ENCODE measurements at places on chromosomes 4 and X.

DNA sequence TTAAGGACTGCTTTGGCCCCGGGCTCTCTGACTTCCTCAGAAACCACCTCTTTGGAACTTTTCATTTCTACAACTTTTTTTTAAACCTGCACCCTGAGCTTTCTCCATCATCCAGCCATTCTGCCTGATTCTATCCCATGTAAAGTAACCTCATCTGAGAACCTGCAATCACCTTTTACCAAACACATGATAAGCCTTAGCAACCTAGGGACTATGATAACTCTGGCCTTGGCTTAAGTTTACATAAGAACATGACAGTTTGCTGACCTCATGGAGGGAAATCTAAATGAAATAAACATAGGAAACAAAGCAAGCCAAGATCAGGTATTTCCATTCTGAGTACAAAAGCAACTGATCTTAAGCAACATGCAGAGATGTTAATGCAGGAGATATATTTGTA, 15.7 kb upstream of the TMEM150C start:
- no peak for DNase-seq

DNA sequence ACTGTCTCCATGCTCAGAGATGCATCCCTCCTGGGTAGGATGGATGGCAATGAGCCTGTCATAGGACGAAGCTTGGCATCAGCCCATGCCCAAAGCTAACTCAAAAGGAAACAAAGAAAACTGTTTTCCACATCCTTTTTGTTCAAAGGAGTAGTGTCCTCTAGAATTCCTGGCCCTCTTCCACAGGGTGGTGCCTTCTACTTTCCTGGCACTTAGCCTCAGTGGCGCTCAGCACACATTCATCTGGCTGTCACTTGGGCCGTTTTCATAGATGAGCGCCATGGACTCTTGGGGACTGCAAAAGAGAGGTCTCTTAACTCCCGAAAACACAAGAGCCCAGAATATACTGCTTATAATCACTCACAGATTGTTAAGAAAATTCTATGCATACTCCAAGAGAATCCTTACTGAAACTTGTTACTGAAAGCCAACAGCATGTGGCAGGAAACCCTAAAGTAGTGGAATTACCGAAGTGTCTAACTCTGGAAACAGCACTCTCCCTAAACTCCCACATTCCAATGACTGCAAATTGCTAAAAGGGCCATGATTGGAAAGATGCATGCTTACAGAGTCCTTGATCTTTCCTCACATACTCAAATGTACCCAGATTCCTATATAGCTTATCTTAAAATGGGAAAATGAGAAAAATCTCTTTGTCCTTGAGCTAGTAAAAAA, 110.0 kb downstream of the HS6ST2 start:
- DNase-seq, result no peak

DNA sequence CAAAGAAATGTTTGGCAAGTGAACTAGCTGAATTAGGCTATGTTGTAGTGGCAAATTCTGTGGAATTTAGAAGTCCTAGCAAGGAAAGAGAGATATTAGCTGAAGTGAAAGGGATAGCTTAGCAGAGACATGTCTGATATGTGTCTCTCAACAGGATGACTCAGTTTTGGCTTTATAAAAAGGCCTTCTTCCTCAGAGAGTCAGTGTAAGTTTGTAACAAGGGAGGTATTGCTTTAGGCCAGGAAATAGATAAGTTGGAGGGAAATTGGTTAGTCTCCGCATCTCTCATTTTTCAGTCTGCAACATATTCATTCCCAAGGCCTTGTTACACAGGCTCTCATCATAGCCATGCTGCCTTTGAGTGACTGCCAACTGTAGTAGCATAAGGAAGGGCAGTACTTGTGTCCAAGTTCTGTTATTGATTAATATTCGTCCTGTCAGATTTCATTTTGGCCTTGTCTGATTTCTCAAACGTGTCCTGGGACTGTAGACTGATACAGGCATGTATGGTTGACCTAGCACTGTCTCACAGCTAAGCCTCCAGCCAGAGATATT, 4.0 kb downstream of the TMEM164 start:
- no peak for DNase-seq

DNA sequence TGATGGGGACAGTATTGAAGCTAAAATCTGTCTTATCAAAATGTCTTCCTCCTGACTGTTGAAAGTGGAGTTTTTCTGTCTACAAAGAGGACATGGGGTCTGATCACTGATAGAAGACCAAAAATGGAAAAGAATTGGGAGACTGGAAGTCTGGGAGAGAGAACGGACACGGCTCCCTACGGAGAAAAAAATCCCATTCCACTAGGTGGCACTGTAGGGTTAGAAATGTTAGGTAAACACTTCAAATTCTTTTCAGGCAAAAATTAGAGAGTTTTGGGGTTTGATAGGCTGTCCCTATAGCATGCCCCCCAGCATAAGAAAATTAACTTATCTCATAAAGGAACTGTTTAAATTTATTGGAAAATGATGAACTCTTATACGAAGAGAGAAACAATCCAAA, 200.5 kb downstream of the FAM133A start:
- peak; percentile 25 for DNase-seq

DNA sequence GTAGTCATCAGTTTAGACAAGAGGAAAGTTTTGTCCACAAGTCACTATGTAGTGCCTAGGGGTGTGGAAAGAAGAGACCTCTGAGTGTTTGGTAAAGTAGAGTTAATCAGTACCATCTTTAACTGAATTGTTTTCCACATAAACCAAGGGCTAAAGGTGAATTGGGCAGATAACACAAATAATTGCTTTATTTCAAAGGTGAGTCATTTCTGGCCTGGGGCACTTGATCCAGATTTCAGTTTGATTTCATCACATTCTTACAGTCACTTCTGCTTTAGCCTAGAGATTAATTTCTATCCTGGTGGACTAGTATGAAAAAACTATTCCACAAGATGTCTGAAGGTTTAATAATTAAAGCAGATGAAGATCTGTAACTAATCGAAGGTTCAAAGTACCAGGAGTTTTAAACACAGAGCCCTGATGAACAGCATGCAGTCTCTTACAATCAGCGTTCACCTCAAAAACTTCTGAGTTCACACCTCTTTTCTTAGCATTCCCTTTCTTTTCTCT, 74.5 kb upstream of the BOD1L1 start:
- DNase-seq, result no peak

DNA sequence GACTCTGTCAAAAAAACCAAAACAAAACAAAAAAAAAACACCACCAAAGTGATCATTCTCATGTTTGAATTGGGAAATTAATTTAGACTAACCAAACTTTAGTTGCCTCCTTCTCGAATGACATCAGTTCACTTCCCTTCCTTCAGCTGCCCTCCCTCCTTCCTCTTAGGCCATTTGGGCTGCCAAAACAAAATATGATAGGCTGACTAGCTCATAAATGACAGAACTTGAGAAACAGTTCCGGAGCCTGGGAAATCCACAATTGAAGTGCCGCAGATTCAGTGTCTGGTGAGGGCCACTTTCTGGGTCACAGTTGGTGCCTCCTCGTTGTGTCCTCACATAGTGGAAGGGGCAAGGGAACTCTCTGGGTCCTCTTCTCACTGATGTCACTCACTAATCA, 16.1 kb upstream of the WAS start:
- no peak for DNase-seq

GRCh38 chrX:71067712-71068043, 456 bp downstream of the SNX12 start:
- DNase-seq, result no peak

DNA sequence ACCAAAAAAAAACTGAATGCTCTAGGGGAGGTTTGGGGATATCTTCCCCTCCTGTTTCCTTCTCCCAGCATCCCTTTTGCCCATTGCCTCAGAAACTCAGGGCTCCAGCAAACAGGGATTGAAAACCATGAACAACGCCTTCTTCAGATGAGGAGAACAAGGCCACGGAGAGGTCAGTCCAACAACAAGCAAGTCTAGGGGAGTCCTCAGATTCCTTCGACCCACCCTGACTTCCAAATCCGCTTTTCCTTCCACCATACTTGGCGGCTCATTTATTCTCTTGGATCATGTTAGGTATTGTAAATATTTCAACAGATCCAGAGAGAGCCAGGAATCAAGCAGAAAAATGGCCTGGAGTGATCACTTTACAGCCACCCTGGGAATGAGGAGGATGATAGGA, 21.9 kb downstream of the REELD1 start:
- DNase-seq, result no peak

- DNase-seq, result peak; percentile 18
Measured at GRCh38 chr4:2141022-2141761, 82.1 kb downstream of the NAT8L start.

DNA sequence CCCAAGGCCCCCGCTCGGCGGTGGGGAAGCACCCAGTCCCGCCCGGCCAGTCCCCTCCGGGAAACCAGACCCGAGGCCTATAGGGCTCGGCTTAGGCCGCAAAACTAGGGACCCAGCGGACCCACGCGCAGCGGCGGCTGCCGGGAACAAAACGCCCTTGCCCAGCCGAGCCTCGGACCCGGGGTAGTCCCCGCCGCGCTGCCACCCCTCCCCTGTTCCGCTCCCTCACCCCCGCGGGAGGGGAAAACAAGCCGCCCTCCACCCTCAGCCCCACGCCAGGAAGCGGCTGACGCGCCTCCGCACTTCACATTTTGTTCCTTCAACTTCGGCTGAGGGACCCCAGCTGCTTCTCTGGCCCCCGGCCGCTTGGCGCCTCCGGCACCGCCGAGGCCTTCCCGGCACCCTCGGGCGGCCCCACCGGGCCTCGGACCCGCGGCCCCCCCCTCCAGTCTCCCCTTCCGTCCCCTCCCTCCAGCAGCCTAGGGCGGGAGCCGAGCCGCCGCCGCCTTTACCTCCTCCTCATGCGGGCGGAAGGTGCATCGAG, 694 bp downstream of the PDS5A start:
- DNase-seq, result peak; percentile 4

DNA sequence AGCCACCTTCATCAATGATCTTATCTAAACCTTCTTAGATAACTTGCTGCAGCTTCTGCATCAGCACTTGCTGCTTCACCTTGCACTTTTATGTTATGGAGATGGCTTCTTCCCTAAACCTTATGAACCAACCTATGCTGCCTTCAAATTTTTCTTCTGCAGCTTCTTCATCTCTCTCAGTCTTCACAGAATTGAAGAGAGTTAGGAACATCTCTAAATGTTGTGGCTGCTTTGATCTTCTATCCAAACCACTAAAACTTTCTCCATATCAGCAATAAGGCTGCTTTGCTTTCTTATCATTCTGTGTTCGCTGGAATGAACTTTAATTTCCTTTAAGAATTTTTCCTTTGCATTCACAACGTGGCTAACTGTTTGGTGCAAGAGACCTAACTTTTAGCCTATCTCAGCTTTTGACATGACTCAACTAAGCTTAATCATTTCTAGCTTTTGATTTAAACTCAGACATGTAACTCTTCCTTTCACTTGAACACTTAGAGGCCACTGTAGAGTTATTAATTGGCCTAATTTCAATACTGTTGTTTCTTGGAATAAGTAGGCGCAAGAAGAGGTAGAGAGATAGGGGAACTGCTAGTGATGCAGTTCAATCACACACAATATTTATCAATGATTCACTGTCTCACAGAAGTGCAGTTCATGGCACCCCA, 36.1 kb upstream of the CORIN start:
- no peak for DNase-seq

DNA sequence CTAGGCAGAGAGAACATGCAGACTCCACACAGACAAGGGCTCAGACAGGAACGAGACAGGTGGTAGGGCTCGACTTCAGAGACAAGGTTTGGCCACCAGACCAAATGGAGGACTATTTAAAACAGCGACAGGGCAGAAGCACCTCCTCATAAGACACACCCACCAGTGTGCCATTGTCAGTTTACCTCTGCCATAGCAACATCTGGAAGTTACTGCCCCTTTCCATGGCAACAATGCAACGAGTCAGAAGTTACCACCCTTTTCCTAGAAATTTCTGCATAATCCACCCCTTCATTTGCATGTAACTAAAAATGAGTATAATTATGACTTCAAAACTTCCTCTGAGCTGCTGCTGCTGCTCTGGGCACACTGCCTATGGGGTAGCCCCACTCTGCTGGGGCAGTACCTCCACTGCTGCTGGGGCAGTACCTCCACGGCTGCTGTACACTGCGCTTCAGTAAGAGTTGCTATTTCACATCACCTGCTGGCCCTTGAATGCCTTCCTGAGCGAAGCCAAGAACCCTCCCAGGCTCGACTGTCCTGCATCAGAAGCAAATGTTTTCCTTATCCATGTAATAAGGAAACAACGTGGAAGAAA, 2222.3 kb upstream of the AGA start:
- no peak for DNase-seq

GRCh38 chrX:29466456-29466855, 748.9 kb upstream of the MAGEB2 start:
- DNase-seq, result no peak

DNA sequence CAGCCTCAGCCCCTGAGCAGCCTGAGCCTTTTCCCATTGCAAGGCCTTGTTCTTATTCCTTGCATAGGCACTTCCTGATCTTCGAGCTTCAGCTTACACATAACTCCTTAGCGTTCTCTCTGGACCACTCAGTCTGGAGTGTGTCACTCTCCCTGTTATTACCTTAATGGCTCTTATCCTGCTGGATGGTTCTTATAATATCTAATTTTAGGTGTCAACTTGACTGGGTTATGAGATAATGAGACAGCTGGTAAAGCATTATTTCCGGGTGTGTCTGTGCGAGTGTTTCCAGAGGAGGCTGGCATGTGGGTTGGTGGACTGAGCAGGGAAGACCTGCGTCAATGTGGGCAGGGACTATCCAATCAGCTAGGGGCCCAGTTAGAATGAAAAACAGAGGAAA, 75.7 kb downstream of the HAUS3 start:
- no peak for DNase-seq

GRCh38 chrX:133923548-133923947, 61.8 kb downstream of the GPC3 start:
- DNase-seq, result no peak

DNA sequence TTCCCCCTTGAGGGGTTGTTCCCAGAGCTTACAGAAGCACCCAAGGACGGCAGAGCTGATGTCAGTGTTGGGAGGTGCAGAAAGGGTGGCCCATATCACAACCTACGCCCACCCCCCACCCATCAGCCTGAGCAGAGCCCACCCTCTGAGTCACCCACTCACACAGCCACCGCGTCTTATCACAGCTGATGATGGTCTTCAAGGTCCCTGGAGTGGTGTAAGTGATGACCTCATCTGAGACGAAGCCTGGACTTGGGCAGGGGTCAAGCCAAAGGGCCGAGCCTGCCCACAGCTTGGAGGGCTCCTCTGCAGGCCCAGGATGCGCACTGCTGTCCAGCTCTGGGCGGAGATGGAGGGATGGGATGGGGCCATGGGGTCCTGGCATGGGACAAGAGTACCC, 3.0 kb upstream of the HTRA3 start:
- DNase-seq, result no peak

- DNase-seq, result peak; percentile 86
Measured at GRCh38 chr4:110193822-110194761, 4.3 kb downstream of the ELOVL6 start.

DNA sequence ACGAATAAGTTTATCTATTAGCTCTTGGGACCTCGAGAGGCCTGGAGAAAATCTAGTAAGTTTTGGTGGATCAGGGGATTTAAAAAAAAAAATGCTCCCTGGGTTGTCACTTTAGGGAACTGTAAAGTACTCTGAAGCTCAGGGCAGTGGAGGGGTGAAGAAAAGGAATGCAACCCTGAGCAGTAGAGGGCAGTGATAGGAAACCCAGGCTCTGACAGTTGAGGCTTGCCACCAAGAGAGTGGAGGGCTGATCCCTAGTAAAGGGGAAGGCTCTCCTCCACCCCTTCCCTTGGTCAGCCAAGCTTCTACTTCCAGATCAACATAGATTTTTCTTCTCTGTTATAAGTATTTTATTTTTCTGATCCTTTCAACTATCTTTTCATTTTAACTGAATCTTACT, 73.1 kb downstream of the FBXO8 start:
- no peak for DNase-seq

GRCh38 chr4:184205243-184205642, 12.4 kb downstream of the ENPP6 start:
- DNase-seq, result no peak
